ENCODE measurements at places on chromosomes 12 and 14. TPM values are rescaled to one million over a fixed set of nuclear protein-coding genes. Genes with fewer than 3 reads are reported as not detected.

The CLEC7A gene
- total RNA-seq, result 0.09 TPM

The SIX4 gene
- 2.4 TPM for total RNA-seq

The WSB2 gene
- 105 TPM for total RNA-seq

The GCH1 gene
- total RNA-seq, result 1.4 TPM

The ADCY6 gene
- total RNA-seq, result 34.6 TPM

The TPPP2 gene
- not detected for total RNA-seq

The RILPL2 gene
- 4.6 TPM for total RNA-seq

The CRACR2A gene
- total RNA-seq, result 7.8 TPM

The OR6C68 gene
- not detected for total RNA-seq

The TEAD4 gene
- 25.7 TPM for total RNA-seq

The B4GALNT1 gene
- total RNA-seq, result 0.18 TPM

The TAS2R30 gene
- 3.0 TPM for total RNA-seq

The TRIM9 gene
- total RNA-seq, result under 0.01 TPM

The LHX5 gene
- not detected for total RNA-seq

The FAM181A gene
- total RNA-seq, result not detected

The GALNT9 gene
- 0.36 TPM for total RNA-seq
